Endodermal cell (in vitro differentiated cells): ENCODE measurements at places on chromosomes 2 and 18.
A peak's percentile ranks its signal among the peaks of the same experiment; 100 is the strongest.

DNA sequence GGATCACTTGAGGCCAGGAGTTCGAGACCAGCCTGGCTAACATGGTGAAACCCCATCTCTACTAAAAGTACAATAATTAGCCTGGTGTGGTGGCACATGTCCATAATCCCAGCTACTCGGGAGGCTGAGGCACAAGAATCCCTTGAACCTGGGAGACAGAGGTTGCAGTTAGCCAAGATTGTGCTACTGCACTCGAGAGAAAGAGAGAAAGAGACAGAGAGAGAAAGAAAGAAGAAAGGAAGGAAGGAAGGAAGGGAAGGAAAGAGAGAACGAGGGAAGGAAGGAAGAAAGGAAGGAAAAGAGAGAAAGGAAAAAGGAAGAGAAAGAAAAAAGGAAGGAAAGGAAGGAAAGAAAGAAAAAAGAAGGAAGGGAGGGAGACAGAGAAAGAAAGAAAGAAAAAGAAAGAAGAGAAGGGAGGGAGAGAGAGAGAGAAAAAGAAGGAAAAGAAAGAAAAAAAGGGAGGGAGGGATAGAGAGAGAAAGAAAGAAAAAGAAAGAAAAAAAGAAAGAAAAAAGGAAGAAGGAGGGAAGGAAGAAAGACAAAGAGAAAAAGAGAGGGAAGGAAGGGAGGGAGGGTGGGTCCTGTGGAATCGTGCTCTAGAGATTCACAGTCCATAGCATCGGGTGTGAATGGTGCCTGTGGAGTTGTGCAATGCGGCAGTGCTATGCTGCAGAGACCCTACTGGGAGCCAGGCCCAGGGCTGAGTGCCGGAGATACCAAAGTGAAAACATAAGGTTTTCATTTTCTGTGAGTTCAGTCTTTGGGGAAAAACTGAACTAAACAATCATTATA, 4.6 kb upstream of the SDC1 start:
- H3K4me1 ChIP-seq = no peaks in the 10 kb centered on the region
- peaks cover 11% of the 10 kb centered on the region for H3K27me3 ChIP-seq
- no peak overlapping the region for H3K4me3 ChIP-seq
- DNase-seq = peak; percentile 38

- DNase-seq = no peak
- H3K4me3 ChIP-seq = no peak overlapping the region
- H3K27me3 ChIP-seq = no peaks in the 10 kb centered on the region
- H3K4me1 ChIP-seq = no peaks in the 10 kb centered on the region
Observed at GRCh38 chr18:58396966-58397365, 231.9 kb downstream of the ALPK2 start.

DNA sequence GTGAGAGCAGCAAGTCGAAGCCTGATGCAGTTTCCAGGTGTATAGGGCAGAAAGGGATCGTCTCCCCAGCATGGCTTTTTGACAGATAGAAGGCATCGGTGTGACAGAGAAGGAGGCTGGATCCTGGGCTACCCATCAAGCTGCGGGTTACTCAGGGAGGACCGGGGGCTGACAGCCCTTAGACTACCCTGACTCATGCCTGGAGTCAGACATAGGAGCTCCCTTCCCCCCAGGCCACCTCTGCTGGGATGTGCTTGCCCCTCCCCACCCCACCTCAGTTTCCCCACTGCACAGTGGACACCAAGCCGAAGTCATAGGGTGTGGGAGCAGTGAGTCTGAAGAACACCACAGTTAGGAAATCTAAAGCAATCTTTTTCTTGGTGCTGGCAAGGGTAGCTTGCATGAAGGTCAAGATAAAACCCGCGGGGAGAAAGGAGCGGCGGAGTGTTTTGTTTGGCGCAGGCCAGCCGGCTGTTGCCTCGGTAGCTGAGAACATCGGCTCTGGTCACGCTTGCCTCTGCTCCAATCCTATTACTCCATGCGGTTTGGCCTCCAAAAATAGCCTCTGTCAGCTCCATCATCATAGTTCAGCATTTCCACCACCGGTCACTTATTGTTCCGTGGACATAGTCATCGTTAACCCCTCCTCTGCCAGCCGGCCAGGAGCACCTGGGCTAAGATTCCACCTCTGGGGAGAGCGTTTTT, 169.2 kb upstream of the GLI2 start:
- peaks cover 28% of the 10 kb centered on the region for H3K4me1 ChIP-seq
- H3K36me3 ChIP-seq = no peaks in the 10 kb centered on the region
- H3K27ac ChIP-seq = no peak overlapping the region
- H3K27me3 ChIP-seq = peaks cover 36% of the 10 kb centered on the region
- no peak for DNase-seq
- no peak overlapping the region for H3K4me3 ChIP-seq

GRCh38 chr2:236008006-236008405, 160.2 kb downstream of the GBX2 start:
- no peaks in the 10 kb centered on the region for H3K36me3 ChIP-seq
- no peaks in the 10 kb centered on the region for H3K4me1 ChIP-seq
- H3K4me3 ChIP-seq = no peak overlapping the region
- H3K27ac ChIP-seq = no peak overlapping the region
- no peak for DNase-seq

GRCh38 chr18:22961156-22961555, 28.0 kb downstream of the RBBP8 start:
- DNase-seq = no peak
- H3K27me3 ChIP-seq = no peaks in the 10 kb centered on the region
- no peak overlapping the region for H3K4me3 ChIP-seq
- no peak overlapping the region for H3K27ac ChIP-seq
- H3K36me3 ChIP-seq = peaks cover 33% of the 10 kb centered on the region
- H3K4me1 ChIP-seq = peaks cover 3% of the 10 kb centered on the region
